ENCODE measurements at places on chromosomes 7 and 10. TPM values are rescaled to one million over a fixed set of nuclear protein-coding genes. Genes with fewer than 3 reads are reported as not detected.

The ZCCHC24 gene
- total RNA-seq: 39.0 TPM

The ASZ1 gene
- not detected for total RNA-seq

The CRHR2 gene
- not detected for total RNA-seq

The TMEM184A gene
- 1.6 TPM for total RNA-seq

The OR6V1 gene
- total RNA-seq: not detected

The OPN1SW gene
- total RNA-seq: not detected

The SVOPL gene
- total RNA-seq: not detected

The CTAGE8 gene
- not detected for total RNA-seq

The TNPO3 gene
- total RNA-seq: 41.9 TPM

The SH2D4B gene
- not detected for total RNA-seq

The CHCHD2 gene
- 395 TPM for total RNA-seq

The FAM237B gene
- not detected for total RNA-seq

The CYP3A5 gene
- total RNA-seq: 0.38 TPM

The FOXI2 gene
- not detected for total RNA-seq

The CYP26C1 gene
- not detected for total RNA-seq

The ZEB1 gene
- 45.7 TPM for total RNA-seq

The SLC18A2 gene
- not detected for total RNA-seq

The GSTK1 gene
- 86.8 TPM for total RNA-seq

The CHAT gene
- total RNA-seq: not detected

The AKR1D1 gene
- not detected for total RNA-seq

The MCM10 gene
- 16.3 TPM for total RNA-seq

The CUZD1 gene
- 0.35 TPM for total RNA-seq

The TCERG1L gene
- not detected for total RNA-seq

The INSYN2A gene
- total RNA-seq: 0.38 TPM

The NPY gene
- not detected for total RNA-seq

The TMEM139 gene
- total RNA-seq: not detected

The CREB5 gene
- 0.77 TPM for total RNA-seq

Measured in HFFc6 (cell line).